NCI-H1092 (cell line): ENCODE measurements at places on chromosomes 5 and 9.

- DNase-seq: no peak
Measured at GRCh38 chr5:153135411-153135810, 355.1 kb upstream of the GRIA1 start.

DNA sequence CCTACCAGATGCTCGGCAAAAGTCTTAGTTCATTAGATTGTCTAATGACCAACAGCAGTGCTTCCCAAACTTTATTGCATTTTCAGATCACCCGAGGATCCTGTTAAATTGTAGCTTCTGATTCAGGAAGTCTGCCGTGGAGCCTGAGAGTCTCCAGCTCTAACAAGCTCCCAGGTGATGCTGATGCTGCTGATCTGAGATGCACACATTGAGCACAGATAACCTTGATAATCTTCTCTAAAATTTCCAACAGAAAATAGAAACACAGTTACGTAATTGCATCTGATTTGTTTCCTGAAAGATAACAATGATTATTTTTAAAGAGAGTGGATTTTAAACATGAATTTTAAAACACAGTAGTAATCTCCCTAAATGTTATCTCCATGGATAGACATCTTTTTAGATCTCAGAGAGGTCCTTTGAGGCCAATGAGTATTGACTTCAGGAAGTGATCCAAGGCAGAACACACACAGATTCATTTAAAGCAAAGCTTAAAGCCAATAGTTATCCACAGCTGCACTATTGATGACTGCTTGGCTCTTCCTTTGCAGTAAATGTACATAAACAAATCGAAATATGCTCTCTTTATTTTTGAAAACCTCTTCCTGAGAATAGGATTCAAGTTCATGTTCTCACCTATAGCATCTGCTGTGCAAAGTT is 122.8 kb upstream of the TNPO1 start:
- DNase-seq: no peak

GRCh38 chr5:60960591-60960990 is 15.6 kb downstream of the NDUFAF2 start:
- no peak for DNase-seq

GRCh38 chr9:128115187-128116103 is 12.1 kb downstream of the PTGES2 start:
- no peak for DNase-seq

DNA sequence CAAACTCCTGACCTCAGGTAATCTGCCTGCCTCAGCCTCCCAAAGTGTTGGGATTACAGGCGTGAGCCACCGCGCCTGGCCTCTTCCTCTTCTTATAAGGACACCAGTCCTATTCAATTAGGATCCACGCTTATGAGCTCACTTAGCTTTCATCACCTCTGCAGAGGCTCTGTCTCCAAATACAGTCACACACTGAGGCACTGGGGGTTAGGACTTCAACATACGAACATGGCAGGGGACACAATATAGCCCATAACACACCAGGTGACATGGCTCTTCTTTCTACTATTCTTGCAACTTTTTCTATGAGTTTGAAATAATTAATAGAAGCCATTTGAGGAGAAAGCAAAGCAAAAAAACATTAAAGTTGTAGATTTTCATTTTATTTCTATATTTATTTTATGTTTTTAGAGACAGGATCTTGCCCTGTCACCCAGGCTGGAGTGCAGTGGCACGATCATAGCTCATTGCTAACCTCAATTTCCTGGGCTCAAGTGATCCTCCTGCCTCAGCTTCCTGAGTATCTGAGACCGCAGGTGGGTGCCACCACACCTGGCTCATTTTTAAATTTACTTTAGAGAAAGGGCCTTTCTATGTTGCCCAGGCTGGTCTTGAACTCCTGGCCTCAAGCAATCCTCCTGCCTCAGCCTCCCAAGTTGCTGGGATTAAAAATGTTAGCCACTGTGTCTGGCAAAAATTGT is 6.0 kb upstream of the PRRT1B start:
- DNase-seq: no peak

DNA sequence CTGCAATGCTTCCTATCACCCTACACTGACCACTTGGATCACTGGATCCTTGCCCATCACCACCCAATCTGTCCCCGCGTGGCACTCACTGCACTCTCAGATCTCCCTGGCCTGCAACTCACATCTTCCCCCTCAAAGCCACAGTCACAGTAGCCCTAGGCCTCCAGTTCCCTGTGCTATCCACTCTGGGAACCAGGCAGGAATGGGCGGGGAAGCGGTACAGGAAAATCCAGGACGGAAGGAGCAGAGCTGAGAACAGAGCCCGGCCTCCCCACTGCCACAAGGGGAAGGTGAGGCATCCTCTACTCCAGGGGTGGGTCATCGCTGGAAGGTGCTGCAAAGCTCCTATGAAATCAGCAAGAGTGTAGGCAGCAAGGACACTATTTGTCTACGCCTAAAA is 102.6 kb downstream of the ESM1 start:
- no peak for DNase-seq

- no peak for DNase-seq
Measured at GRCh38 chr9:134689321-134690181, 47.9 kb downstream of the COL5A1 start.

- no peak for DNase-seq
Measured at GRCh38 chr5:164233791-164234190, 728.4 kb downstream of the MAT2B start.

DNA sequence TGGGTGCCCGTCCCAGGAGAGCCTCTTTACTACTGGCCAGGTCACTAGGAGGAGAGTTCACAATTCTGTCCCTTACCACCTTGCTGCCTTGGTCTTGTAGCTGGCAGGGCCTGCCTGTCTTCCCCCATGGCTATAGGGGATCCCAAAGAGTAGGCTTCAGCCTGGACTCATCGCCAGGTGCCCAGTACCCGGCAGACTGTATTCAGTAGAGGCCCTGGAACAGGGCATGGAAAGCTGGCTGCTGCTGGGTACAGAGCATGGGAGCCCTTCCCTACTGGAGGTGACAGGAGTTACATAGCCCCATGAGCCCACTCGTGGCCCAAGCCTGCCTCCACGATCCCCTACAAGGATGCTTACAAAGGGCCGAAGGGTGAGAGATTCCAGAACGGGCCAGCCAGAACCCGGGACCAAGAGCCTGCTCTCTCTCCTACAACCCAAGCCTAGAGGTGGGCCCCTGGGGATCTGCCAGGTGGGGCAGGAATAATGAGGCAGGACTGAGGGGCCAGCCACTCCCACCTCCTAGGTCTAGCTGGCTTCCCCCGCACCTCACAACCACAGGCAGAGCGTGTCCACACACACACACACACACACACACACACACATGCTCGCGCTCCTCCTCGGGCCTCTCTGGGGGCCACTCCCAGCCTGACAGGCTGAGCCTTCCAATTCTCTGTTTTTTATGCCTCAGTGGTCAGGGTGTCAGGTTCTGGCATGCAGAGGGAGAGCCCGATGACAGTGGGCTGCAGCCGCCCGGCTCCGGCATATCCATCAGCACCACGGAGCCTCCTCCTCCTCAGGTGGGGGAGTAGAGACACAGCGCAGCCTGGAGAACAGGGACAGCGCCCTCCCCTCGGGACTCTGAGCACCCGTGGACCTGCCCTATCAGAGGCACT is 186.0 kb downstream of the PAX5 start:
- no peak for DNase-seq

DNA sequence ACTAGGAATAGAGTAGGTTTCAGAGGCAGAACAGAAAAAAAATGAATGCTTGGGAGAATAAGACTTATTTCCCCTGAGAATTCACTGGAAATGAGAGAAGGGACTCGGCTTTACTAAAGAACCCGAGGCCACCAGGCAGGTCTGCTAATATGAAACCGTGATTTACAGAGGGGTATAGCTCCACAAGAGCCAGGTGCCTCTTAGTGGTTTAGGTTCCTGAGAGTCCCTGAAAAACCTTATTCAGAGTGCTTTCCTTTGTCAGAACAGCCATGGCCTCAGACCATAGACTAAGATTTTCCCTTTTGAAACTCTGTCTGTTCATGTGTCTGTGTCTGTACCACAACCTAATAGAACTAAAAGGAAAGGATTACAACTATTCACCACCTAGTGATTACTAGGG is 35.9 kb upstream of the PUM3 start:
- DNase-seq: no peak

DNA sequence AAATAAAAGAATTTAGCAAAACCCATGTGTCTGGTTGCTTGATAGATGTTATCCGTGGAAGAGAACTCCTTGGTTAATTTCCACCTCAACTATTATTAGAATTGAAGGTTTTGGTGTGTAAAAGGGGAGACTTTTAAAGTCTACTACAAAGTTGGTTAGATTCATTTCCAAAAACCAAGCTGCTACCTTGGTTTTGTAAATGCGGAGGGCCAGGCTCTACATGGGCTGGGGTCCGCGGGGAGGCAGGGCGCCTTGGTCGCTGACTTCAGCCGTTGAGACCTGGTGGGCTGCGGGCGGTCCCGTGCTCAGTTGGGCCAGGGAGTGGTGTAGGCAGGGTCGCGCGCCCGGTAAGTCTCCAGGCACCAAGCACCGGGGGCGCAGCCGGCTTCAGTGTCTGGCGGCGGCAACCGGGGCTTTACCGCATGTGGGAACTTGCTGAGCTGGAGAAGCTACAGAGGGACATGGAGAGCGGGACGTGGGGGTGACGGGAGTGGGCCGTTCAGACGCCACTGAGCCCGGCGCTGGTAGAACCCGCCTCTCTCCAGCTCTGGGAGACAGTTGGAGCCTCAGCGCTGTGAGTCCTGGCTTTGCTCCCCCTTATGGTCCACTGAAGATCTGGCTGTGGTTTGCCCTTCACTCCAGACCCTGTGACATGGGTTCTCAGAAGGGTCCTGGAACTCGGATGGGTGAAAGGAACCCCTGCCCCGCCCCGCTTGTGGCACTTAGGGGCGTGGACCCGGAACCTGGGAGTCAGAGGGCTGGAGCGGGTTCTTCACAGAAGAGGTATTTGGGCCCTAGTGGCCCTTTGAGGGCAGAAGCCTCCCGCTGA is 11.8 kb downstream of the NR2F1 start:
- no peak for DNase-seq

DNA sequence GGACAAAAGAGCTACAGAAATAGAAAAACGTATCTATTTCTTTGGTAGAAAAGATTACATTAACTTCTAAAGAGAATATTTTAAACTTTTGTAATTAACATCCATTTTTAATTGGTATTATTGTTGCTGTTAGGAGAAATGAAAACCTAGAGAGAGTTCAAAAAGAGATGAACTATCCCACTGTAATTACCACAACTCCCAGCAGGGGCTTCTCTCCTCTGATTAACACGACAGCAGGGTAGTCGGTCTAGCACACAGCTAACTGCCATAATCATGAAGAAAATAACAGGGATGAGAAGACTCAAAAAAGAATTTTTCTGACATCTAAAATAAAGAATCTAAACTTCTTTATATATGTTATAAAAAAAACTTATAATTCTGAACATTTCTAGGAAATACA is 86.2 kb upstream of the CDH9 start:
- no peak for DNase-seq

DNA sequence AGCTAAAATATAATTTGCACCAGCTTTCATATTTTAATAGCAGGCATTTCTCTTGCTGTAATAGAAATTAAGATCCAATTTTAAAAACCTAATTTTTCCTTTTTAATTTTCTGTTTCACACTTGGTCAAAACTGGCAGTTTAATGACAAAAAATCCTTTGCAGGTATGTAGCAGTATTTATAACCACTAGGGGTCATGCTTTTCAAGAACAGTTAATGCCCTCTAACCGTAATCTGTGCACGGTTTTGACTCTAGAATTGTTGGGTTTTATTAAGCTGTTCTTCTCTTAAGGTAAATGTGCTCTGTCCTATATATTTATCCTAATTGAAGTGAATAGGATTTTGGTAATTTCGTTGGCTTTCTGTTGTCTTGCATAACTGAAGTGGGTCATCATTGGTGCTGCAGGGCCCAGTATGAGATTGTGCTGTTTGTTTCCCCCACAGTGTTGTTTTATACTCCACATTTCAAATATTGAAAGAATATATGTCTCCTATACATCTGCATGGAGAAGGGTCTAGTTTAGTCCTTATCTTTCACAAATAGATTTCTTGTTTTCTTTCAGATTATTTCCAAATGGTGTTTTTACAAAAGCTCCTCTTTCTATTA is 107.4 kb downstream of the SCAMP1 start:
- DNase-seq: no peak

- DNase-seq: no peak
Measured at GRCh38 chr9:114849450-114849849, 43.6 kb upstream of the TNFSF15 start.
